Common myeloid progenitor, CD34-positive (primary cell): ENCODE measurements at places on chromosomes 2 and 18.

GRCh38 chr18:74493689-74494088 is 2.5 kb upstream of the CNDP2 start:
- DNase-seq, result peak; percentile 93

DNA sequence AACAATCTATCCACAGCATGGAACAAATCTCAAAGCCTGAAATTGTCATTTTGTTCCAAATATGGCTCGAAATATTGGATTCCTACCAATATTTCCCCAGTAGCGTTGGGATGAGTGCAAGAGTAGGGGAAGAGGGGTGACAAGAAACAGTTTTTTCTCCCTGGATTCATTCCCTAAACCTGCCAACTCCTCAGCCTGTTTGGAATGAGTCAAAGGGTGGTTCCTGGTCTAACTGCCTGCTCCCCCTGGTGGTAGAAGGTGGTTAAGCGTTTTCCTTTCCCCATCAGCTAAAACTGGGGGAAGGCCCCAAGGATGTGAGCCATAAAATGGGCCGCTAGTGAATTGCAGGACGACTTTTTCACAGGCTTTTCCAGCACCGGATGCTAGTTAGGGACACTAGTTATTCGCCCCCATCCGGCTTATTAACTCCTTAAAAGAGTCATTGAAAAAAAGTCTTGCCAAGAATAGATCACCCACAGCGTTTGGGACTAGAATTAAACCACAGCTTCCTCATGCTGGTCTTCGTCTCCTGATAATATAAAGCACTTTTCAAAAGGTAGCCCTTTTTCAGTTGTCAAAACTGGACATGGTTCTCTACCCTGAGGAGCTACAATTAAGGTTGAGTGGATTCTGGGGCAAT is 72.5 kb downstream of the DHRS9 start:
- DNase-seq, result peak; percentile 44

DNA sequence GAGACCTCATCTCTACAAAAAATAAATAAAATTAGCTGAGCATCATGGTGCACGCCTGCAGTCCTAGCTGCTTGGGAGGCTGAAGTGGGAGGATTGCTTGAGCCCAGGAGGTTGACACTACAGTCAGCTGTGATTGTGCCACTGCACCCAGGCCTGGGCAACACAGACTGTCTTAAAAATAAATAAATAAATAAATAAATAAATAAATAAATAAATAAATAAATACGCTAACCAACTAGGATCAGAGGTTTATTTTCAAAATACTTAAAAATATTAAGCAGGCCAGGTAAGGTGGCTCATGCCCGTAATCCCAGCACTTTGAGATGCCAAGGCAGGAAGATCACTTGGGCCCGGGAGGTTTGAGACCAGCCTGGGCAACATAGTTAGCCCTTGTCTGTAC is 63.6 kb downstream of the KCNG3 start:
- no peak for DNase-seq

DNA sequence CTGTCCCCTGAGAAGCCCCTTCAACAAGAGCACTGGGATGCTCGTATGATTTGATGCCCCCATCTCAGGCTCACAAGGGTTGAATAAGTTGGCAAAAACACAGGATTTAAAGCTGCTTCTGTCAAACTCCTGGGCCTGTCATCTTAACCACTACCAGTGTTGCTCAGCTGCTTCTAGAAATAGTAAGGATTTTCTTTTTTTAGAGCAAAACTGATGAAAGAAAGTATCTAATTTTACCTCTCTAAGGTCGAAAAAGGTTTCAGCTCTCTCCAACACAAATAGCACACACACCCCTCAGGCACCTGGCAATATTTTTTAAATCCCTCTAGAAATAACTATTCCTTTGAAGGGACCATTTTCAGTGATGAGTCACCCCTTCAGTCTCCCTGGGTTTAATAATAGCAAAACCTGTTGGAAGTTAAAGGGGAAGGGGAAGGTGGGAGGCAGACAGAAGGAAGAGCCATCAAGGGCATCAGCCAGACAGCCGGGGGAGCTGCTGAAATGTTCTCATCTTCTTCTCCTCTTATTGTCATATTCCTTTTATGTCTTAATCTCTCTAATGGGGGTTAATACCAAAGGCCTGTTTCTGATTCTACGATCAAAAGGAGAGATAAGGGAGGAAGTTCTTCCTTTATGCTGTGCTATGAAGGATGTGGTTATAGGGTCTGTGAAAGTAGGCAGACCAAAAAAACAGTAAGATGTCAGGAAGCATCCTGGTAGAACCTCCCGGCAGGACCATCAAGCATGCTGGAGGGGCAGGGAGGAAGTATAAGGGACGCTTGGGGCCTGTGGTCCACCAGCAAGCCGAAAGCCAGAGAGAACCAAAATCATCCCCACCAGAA is 31.9 kb upstream of the SLC35G4 start:
- peak; percentile 23 for DNase-seq

GRCh38 chr18:6057604-6058003 is 162.3 kb upstream of the TMEM200C start:
- DNase-seq, result no peak

DNA sequence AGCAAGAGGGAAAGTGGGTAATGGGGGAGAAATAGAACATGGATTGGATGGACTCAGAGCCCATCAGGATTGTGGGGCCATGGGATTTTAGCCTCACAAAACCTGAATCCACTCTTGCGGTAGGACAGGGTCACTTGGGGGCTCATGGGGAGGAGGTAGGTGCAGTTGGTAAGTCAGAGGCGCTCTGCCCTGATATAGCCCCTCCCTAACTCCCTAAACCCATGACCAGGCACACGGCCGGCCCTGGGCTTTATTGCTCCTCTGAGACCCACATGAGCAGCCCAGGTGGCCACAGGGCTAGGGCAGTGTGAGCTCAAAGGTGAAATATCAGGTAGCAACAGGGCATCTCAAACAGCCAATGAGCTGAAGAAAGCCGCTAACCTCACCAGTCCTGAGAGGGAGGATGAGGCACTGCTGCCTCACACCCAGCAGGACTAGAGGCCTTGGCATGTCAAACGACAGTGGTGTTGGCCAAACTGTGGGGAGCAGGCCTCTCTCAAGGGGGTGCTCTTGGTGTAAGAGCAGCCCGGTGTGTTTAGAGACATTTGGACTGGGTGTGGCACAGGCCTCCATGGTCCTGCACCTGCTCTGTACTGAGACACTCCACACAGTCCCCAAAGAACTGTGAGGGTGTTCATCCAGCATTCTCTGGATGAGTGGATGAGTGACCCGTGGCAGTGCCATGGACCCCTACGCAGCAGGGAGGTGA is 90.8 kb upstream of the HS6ST1 start:
- DNase-seq, result no peak

DNA sequence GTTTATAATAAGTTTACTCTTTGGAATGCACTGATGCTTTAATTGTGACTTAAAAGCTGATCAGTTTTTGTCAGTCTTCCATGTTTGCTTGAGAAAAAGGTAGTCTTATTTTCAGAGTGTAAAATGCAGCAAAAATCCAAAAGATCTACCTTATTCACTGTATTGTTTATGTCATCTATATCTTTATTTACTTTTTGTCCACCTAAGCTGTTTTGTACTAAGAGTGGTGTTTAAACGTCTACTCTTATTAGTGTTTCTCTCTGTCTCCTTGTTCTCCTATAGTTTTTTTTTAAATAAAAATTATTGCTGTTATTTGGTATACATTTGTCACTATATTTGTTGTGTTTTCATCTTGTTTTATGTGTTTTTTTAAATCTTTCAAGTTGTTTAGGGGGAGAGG is 50.4 kb downstream of the VRK2 start:
- no peak for DNase-seq

DNA sequence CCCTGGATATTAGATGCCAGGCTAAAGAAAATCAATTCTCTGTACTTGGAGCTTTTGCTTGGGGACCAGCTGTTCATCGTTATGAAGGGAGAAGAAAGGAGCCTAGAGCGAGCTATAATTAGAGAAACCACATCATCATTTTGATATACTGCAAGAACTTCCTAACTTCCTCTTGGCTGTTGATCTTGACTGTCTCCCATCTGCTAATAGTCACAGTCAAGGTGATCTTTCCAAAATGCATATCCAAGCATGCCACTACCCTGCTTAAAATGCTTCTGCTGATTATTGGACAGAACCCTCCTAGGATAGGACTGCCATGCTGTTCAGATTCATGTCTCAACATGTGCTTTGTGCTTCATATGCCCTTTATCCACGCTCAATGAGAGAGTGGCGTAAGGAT is 54.8 kb downstream of the RAPGEF4 start:
- DNase-seq, result peak; percentile 32

GRCh38 chr18:9380101-9380500 is 45.5 kb downstream of the TWSG1 start:
- DNase-seq, result no peak

DNA sequence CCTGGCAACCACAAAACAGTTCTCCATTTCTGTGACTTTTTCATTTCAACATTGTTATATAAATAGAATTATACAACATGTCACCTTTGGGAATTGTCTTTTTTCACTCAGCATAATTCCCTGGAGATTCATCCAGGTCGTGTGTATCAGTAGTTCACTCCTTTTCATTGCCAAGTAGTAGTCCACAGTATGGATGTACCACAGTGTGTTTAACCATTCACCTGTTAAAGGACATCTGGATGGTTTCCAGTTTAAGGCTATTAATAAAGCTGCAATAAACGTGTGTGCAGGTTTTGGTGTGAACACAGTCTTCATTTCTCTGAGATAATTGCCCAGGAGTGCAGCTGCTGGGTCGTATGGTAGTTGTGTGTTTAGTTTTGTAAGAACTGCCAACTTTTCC is 35.7 kb downstream of the COPS7B start:
- DNase-seq, result no peak

- DNase-seq, result no peak
Observed at GRCh38 chr2:19020144-19021099, 338.0 kb downstream of the OSR1 start.

DNA sequence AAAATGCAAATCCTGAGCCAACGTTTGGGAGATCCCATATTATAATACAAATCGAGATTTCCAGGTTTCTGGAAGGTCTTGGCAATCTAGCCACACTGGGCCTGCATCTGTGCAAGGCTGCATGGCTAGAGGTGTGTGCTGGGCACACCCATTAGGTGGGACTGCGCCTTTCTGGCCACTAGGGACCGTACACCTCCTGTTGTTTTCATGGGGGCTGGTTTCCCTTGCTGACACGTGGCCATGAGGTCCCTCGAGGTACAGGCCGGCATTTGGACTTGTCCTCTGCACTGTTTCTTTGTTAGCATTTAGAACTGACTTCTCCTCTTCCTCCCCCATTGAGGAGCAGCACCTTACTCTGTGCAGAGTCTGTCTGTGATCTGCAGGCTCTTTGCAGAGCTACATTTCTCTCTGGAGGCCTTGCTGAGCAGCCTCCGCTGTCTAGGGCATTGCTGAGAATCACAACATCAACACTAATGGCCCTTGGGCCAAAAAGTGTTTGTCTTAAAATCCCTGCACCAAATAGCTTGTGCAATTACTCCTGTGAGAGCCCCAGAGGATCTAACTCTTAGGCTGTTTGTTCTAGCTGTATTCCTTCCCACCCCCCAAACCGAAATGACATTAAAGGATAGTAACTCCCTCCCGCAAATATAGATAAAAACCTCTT is 131.2 kb downstream of the NEDD4L start:
- DNase-seq, result no peak

- DNase-seq, result no peak
Observed at GRCh38 chr18:57343833-57344232, 8.5 kb upstream of the ST8SIA3 start.

DNA sequence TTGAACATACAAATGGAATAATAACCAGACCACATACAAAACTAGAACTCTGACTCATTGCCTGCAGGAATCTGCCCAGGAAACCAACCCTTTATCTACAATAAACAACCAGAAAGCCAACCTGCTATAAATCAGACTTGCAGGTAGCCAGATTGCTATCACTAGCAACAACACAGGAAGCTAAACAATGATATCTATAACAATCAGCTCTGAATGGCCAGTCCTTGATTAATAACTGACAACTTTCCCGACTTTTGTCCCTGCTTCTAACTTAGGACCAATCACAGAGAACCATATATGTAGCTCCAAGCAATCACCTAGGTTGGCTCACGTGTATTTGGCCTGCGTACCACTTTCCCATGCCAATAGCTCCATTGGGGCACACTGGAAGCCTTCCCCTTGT is 470.8 kb downstream of the RIT2 start:
- peak; percentile 8 for DNase-seq

GRCh38 chr18:31303771-31304170 is 14.2 kb upstream of the DSG1 start:
- no peak for DNase-seq

- peak; percentile 81 for DNase-seq
Observed at GRCh38 chr2:159124441-159124911, 156.0 kb downstream of the TANC1 start.

- DNase-seq, result no peak
Observed at GRCh38 chr18:4058179-4058578, 396.9 kb downstream of the DLGAP1 start.

DNA sequence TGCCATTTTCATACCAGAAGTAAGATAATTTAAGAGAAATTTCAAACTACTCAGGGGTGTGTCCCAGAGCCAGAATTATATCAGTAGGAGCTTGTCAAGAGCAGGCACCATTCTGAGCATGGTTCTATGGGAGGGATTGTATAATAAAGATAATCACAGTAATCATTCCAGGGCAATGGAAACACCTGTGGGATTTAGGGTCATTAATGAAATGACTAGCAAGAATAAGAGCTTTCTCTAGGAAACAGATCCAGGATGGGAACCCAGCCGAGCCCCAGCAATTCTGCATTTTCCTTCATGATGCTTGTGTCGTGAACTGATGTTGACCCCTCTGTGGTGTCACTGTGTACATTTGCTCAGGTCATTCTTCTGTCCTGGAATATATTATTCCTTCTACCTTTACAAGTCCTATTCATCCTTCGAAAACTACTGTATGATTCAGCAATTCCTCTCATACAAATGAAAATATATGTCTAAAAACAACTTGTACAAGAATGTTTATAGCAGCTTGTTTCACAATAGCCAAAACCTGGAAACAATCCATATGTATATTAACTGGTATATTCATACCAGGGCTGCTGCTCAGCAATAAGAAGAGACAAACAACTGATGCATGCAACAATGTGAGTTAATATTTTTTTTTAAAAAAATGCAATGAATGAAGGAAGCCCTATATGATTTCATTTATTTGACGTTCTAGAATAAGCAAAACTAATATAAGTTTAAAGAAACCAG is 687.8 kb upstream of the KLHL29 start:
- DNase-seq, result no peak

GRCh38 chr2:72685638-72686213 is 140.1 kb downstream of the EXOC6B start:
- DNase-seq, result no peak

- no peak for DNase-seq
Observed at GRCh38 chr2:207123776-207124391, 41.9 kb downstream of the KLF7 start.

GRCh38 chr18:12597760-12598159 is 60.1 kb downstream of the SPIRE1 start:
- no peak for DNase-seq
